ENCODE measurements at places on chromosomes 11 and 22. TPM values are rescaled to one million over a fixed set of nuclear protein-coding genes. Genes with fewer than 3 reads are reported as not detected.

- DNase-seq: no peak
These were observed 9.5 kb downstream of the IRF7 start for GRCh38 chr11:606245-606644.

DNA sequence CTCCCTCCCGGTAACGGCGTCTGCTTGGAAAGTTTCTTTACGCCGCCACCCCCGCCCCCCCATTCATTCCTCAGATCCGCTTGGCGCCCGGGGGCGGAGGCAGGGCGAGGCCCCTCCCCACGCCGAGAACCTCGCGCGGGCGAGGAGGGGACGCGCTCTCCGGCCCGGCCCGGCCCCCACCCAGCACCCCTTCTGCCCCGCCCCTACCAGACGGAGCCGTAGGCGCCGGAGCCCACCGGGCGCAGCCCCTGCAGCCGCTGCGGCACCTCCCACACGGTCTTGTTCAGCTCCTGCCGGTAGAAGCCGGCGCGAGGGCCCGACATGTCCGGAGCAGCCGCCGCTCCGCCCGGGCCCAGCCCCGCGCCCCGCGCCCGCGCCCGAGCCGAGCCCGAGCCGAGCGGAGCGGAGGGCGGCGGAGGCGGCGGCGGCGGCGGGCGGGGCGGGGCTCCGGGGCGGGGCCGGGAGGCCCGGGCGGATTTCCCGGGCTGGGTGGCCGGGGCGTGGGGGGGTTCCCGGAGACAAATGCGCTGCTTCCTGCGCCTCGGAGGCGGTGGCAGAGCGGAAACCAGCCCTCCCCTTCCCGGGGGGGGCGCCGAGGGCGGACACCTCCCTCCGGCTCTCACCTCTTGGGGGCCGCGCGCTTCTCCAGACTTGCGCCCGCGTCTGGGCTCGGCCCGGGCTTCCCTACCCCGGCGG is at the start of gene MAPK11:
MAPK11 (minus strand) TSS at position 411 of the 696 bp plus-strand sequence; CDS start at position 323, 88 bp downstream.
- DNase-seq: no peak

DNA sequence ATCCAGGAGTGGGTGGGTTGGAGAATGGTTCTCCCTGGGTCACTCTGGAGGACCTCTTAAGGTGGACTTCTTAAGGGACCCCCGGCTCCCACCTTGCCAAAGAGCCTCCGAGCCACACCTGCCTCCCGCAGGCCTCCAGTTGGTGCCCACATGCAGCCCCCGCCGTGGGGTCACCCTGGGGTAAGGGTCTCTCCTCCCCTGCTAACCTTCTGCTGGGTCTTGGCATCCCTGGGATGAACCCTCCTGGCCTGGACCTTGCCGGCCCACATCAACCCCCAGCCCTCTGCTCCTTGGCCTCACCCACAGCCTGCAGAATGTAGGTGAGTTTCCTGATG is 12.5 kb upstream of the MUC6 start:
- DNase-seq: no peak

DNA sequence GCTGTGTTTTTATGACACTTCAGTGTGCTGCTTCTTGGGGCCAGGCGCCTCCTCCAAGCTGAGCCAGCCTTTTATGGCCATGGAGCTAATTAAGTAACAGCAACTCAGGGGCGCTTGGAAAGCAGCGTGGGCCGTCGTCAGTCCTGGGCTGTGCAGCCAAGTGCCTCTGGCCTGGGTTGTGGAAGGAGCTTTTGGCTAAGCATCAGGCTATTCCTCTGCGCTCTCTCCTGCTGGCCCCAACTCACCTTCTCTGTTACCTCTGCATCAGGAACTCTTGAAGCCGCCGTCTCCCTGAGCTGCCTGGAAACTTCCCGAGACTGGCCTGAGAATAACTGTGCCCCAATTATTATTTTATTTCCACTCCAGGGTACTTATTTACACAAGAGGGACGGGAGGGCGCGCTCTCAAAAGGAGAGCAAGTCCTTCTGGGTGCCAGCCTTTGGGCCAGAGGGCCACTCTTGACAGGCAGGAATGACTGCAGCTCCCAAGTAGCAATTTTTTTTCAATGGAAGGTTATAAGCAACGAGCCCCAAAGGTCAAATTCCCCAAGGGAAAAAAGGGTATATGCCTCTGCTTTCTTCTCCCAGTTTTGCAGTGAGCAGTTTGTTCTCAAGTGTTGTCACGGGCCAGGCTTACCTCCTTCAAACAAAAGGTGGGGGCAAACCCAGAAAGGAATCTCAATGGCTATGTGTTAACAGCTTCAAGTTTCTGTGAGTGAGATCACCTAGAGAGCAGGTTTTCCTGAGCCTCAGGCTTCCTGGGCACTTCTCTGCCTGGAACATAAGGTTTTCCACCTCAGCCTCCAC is 38.5 kb upstream of the NAV2 start:
- no peak for DNase-seq

GRCh38 chr11:12599408-12600143 is 74.6 kb upstream of the TEAD1 start:
- peak; percentile 40 for DNase-seq

- no peak for DNase-seq
These were observed 46.0 kb downstream of the PIWIL4 start for GRCh38 chr11:94613120-94613519.

DNA sequence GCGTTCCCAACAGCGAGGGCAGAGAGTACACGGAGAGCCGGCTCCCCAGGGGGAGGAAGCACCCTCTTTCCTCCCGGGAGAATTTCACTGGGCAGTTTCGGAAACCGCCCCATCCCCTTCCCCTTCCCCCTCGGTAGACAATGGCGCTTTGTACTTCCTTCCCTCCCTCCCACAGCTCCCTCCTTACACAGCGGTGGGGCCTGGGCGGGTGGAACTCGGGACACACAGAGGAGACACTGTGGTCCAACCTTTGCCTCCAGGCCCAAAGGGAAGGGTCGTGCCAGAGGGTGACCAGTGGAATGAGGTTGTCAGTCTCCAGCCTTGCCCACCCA is 4.3 kb downstream of the SMTN start:
- no peak for DNase-seq

DNA sequence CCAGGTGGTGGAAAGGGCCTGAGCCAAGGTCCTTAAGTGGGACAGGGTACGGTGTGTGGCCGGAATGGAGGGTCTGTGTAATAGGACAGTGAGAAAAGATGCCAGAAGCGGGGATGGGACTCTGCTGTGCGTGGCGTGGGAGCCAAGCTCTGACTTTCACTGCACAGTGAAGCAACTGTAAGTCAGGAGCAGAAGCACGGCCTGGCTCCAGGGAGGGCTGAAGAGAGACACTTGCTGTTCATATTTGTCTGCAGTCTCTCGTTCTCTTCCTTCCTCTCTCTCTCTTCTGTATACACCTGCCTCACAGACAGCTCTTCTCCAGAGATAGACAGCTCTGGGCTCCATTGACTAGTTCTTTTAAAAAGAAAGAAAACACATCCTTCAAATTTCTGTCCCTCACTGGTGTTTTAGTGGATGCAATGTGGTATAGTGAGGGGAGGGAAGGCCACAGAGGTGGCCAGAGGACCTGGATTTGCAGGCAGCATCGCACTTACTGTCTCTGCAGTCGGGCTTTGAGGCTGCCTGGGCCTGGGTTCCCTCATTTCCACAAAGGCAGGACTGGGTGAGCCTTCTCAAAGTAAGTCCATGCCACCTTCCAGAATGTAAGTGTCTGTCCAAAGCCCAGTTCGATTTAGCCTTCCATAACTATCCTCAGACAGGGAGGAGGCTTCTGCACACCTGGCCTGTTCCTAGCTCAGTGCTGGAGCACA is 2.1 kb downstream of the IL17RA start:
- no peak for DNase-seq

DNA sequence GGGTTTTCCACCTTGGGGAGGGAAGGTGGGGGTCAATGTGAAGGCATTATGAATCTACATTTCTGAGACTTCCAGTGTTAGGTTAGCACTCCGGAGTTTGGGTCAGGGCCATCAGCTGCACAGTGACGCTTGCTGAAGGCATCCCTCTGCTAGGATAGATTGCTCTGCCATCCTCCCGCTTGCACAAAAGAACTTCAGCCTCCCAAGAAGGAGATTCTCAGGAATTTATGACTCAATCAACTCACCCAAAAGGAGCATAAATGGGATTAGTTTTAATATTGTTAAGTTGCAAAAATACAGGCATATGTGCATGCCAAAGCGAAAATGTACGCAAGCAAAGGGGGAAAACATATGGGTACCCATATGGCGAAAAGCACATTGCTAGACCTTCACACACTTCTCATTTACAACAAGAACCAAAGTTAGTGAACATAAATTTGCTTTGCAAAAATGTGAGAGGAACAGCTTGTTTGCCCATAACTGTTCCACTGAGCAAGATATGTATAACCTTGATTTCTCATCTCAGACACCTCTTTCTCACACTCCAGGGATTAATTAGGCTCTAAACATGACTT is 1013.0 kb downstream of the OPCML start:
- no peak for DNase-seq

- DNase-seq: no peak
These were observed 7.9 kb upstream of the SLN start for GRCh38 chr11:107719557-107720302.

DNA sequence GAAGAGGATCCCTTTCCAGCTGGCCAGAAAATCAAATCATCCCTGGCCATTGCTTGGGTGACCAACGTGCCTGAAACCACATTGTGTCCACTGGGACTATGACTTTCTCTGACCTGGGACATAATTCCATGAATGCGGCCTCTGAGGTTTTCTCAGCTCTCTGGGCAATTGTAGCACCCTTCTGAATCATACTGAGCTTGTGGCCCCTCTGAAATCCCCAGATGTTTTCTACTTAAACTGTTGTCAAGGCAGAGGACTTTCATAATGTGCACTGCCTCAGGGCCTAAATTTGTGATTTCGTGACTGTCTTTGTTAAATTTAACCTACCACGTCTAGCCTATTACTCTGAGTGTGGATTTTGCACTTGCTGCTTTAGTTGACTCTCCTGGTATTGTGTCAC is 321.1 kb upstream of the PLET1 start:
- no peak for DNase-seq

GRCh38 chr22:46829117-46829891 is 66.9 kb downstream of the TBC1D22A start:
- no peak for DNase-seq

GRCh38 chr11:33529461-33529860 is 171.2 kb downstream of the C11orf91 start:
- no peak for DNase-seq

DNA sequence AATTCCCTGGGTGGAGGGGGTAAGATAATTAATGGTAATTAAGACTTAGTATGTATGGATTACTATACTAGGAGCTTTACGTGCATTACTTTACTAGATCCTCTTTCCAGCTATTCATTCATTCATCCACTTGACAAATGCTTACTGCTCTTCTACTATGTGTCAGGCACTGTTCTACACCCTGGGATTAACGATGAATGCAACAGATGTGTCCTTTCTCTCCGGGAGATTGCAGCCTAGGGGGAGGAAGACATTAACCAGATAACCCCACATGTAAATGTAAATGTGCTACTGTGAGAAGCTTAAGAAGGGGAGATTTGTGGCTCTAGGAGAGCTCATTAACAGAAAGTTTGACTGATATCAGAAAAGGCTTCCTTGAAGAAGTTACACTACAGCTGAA is 1.7 kb downstream of the ANKK1 start:
- DNase-seq: no peak

GRCh38 chr11:122100037-122100755 is 15.8 kb downstream of the BLID start:
- no peak for DNase-seq

- no peak for DNase-seq
These were observed 34.7 kb downstream of the CHRDL2 start for GRCh38 chr11:74696500-74696899.

- DNase-seq: no peak
These were observed 6.2 kb upstream of the SEC14L6 start for GRCh38 chr22:30552719-30553118.

DNA sequence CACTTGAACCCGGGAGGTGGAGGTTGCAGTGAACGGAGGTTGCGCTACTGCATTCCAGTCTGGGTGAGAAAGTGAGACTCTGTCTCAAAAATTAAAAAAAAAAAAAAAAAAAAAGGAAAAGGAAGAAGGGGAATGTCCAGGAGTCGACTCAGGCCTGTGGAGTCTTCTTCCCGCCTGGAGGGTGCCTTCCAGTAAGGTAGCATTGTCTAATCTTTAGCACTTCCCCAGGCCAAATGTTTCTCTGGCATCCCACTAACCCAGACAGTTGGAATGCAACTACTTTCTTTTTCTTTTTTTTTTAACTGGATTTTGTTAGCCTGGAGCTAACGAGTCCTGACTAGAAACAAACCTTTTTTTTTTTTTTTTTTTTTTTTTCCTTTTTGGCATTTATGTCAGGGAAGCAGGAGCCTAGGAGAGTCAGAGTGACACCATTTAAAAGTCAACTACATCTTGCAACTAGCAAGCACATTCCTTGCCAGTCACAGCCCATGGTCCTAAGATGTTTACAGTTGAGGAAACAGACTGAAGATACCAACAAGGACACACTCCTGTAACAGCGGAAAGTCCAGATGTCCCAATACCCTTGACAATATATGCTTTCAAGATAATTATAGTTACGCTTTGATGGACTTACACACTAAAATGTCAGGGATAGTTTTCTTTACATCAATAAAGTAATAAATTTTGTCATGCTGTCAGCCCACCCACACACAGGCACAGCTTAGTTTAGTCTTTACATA is 10.6 kb downstream of the PLET1 start:
- no peak for DNase-seq

GRCh38 chr11:101741061-101741460 is 157.3 kb upstream of the TRPC6 start:
- DNase-seq: no peak

DNA sequence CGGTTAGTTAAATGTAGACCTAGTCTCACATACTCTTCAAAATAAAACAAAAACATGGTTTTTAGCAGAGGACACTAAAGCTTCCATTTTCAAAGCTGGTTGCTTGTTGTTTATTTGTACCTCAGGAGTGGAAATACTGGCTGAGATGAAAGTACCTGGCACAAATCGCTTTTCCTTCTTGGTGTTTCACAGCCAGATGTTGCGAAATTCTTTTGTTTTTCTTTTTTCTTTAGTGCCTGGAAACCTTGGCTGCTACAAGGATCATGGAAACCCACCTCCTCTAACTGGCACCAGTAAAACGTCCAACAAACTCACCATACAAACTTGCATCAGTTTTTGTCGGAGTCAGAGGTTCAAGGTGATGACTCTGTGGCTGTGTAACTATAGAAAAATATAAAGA is 48.3 kb downstream of the KREMEN1 start:
- DNase-seq: no peak

- no peak for DNase-seq
These were observed 20.0 kb downstream of the PRR5L start for GRCh38 chr11:36316049-36316448.

DNA sequence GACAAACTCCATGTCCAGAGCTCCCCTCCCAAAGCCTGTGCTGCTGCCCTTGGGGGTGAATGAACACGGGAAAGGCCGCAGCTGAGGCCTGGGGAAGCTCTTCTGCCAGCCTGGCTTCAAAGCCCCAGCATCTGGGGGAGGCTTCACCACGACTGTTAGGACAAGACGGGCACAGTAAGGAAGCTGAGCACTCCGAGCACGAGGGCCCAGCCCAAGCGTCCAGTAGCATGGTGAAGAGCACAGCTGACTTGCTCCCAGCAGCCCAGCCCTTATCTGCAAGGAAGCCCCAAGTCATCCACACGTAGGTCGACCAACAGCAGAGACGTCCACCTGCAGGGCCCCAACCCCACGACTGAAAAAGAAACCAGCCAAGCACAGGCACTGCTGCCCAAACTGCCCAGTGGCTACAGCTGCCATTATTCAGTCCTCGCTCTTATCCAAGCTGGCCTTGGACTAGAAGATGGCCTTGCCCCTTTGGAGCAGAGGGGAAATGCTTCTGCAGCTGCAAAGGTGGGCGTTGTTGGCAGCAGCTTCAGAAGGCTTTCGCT is 62.5 kb downstream of the SHANK2 start:
- no peak for DNase-seq

The SCN2B gene
- total RNA-seq: not detected

The SCGB1A1 gene
- total RNA-seq: 2.0 TPM

The KRTAP5-7 gene
- not detected for total RNA-seq

The CYTH4 gene
- 3.8 TPM for total RNA-seq

All from HCT116 (cell line).